ENCODE measurements at places on chromosomes 2 and 18.

DNA sequence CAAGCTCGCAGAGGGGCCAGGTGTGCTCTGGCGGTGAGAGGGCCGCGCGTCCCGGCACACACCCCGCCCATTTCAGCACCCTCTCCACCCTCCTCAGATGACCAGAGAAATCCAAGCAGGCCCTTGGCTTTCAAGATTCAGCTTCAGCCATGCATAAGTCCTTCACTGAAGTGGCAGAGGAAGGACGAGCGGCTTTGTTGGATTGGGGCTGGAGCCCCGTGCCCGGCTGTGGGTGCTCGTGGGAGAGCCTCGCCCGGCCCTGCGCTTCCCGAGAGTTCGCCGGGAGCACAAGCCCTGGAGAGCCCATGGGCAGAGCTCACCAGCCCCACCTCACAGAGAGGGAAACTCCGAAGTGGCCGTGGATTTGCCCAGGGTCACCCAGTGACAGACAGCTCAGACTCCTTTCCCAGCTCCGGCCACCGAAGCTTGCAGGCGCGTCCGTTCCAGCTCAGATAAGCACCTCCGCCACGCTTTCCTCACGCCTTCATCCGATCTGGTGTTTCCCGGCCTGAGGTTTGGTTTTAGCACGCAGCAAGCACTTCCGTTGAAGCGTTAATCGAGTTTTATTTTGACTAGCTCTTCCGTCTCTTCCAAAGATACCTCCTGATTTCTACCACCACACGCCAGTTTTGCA is 45.6 kb upstream of the MTCL1 start:
- DNase-seq, result no peak

GRCh38 chr18:50682852-50683251 is 123.0 kb downstream of the MAPK4 start:
- no peak for DNase-seq

DNA sequence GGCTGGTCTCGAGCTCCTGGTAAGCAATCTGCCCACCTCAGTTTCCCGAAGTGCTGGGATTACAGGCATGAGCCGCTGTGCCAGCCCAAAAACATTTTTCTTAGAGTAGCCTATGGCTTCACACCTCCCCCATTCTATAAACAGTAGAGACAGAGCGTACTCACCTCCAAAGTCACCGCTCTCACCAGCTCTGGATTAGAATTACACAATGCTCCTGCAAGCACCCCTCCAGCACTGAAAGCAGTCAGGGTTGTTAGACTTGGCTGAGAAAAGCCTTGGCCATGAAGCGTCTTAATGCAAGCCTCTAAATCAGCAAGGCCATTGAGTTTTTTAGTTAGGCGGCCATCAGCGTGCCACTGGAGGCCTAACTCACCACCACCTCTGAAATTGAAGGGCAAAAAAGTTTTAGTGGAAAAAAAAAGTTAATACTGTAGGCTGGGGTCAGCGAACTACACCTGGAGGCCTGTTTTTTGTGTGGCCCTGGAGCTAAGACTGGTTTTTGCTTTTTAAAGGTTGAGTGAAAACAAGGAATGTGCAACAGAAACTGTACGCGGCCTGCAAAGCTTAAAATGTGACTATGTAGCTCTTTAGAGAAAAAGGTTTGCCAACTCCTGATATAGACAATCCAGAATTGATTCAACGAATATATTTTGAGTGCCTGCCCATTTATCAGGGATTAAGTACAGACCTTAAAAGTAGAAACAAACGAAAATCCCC is 34.6 kb downstream of the PREPL start:
- no peak for DNase-seq

- no peak for DNase-seq
These were observed 56.6 kb downstream of the FAM228A start for GRCh38 chr2:24231461-24231881.

DNA sequence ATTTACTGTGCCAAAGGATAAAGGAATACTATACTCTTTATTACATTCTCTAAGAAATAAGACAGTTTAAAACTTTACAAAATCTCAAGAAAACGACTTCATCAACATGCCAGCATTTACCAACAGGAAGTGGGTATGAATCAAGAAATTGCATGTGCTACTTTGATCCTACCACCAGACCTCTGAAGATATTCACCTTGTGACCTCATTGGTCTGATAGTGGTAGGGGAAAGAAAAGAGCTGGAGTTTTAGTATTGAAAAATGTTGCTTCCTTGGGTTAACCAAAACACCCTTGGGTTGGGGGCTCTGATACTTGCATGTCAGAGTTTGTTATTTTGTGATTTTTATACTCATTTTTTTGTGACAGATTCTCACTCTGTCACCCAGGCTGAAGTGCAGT is 84.1 kb upstream of the LPIN2 start:
- DNase-seq, result peak; percentile 43

GRCh38 chr18:47898055-47898454 is 32.4 kb downstream of the SMAD2 start:
- no peak for DNase-seq
